ENCODE measurements at places on chromosomes 3 and 15.

DNA sequence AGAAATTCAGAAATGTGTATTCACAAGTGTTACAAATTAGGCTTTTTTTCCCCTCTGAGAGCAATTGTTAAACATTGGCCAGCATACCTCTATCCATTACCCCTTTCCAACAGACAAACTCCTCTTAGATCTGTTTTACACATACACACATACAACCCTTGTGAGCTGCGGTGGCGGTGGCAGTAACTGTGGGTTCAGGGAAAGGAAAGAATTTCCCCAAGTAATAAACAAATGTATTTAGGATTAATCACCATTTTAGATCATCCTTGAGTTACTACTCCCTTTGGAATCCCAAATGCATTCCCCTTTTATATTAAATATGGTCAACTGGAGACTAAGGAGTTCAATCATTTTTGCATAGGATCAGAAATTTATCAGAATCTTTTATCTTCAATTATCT, 667.0 kb downstream of the FHIT start:
- DNase-seq, result no peak

GRCh38 chr15:38226608-38227266, 25.9 kb upstream of the SPRED1 start:
- DNase-seq, result no peak

GRCh38 chr3:25581335-25581734, 83.4 kb downstream of the TOP2B start:
- no peak for DNase-seq

DNA sequence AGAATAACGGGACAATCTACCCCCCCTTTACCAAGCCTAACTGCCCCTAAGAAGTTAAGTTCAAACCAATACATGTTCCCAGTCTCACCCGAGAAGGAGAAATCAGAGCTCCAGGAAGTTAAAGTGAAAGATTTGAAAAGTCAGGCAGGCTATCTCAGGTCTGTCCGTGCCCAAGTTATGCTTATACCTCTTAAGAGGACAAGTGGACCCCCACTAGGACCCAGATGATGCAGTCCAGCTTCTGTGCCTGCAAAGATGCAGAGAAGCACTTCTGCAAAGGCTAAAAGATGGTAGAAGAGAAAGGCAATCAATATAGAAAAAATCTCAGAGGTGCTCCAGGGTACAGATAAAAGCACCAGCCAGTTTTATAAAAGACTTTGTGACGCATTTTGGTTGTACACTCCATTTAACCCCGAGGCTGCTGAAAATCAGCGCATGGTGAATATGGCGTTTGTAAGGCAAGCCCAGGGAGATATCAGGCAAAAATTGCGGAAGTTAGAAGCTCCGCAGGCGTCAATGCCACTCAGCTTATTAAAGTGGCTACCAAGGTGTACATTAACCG, 9.8 kb upstream of the SLC9C1 start:
- DNase-seq, result no peak

DNA sequence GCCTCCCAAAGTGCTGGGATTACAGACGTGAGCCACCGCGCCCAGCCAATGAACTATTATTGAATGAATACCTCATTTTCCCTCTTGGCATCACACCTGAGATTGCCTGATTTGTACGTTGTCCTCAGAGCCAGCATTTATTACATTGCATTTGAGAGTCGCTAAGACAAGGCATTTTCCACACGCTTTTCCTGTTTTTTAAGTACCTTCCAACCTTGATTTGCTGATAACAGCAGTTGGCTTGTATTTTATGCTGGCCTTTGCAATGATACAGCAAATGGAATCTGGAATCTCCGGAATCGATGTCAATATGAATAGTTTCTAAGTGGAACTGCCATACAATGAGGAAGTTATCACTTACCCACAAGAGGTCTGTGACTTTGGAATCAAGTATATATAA, 15.7 kb upstream of the CNBP start:
- DNase-seq, result no peak

DNA sequence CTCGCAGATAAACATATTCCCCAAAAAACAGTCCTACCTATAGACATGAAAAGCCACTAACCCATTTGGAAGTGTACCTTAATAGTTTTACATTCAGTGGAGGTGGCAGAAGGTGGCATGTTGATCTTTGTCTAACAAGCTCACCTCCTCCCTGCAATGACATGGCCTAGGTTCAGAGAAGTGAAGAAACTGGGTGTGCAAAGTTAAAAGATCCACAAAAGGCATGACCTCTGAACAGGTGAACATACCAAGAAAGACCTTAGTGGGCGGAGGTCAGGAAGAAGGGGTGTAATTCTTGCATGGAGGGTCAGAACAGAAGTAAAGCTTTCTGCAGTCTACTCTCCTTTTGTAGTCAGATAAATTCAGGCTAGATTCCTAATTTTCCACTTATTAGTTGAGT, 822 bp downstream of the MRPL3 start:
- no peak for DNase-seq

DNA sequence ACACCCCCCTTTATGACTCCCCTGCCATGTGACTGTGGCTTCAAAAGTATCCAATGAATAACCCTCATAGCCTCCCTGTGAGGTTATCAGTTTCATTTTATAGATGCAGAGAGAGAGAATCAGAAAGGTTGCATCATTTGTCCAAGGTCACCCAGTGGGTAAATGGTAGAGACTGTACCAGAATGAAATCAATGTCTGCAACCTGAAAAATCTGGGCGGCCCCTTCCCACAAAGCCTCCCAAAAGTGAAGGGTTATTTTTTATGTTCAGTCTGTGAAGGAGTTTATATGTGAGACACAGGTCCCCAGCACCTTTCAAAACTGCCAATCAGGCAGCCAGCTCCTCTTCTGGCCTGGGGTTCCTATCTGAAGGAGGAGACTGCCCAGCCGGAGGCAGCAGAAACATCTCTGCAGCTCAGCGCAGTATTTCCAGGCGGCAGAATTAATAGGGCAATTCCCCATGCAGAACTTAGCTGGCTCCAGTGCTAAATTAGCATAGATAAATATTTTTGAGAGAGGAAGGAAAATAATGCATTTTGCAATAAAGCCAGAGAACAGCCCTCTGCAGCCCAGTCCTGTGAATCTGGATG, 130.8 kb upstream of the PRR20G start:
- no peak for DNase-seq

DNA sequence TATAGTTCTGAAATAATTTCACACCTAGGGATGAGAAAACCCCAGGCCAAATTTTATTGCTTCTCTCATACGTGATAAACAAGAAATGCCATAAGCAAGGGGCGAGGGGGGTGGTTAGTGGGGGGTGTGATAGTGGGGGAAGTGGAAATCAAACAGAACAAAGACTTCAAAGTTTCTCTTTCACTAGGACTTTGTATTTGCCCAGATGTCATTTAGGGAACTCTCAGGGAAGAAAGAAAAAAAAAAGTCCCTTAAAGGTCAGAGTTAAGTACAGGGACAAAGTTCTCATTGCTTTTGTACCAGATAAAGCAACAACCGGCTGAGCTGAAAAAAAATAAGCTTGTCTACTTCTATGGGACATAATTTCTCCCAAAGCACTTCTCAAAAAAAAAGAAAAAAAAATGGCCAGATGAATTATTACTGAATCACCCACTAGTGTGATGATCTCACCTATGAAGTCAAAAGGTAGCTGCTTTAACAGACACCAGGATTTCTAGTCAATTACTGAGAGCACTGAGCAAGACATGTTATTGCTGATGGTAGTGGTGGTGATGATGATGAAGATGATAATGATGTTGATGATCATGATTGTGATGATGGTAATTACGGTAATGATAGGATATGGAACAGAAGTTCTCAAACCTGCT, 56.2 kb downstream of the FHIT start:
- DNase-seq, result no peak
